ENCODE measurements at places on chromosomes 12 and 14.

- no peak for DNase-seq
Measured at GRCh38 chr14:100619396-100620254, 32.4 kb upstream of the BEGAIN start.

DNA sequence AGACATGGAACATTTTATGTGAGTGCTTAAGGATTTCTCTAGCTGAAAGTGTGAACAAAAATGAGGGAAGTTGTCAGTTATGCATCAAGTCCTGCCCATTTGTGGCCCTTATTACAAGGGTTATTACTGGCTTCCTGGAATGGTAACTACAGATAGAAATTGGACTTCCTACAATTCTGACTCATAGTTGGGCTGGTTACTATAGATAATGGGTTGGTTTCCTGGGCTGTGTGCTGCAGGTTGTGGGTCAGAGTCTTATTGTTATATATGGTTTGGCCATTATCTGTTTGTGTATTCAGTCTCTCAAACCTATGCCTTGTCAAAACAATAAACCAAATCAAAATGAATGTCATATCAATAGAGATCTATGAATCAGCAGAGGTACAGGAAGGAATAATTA lies 313.7 kb downstream of the ADAMTS20 start:
- no peak for DNase-seq

- DNase-seq: no peak
Measured at GRCh38 chr12:52578469-52578868, 4.8 kb upstream of the KRT74 start.

GRCh38 chr12:105916760-105917039 lies 222.1 kb downstream of the NUAK1 start:
- no peak for DNase-seq

DNA sequence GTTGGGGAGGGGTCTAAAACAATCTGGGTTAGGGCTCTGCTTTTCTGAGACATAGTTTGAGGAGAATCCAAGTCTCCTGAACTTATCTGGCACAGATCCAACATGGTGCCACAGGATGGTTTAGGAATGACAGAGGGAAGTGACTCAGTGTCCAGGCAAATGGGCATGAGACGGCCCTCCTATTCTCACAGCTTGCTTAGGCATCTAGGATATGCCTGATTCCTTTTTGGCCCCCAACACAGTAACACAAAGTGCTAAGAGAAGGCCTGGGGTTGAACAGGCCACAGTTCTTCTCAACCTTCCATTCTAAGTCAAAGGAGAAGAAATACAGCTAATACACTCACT lies 117.7 kb downstream of the ZFP36L1 start:
- no peak for DNase-seq

- DNase-seq: no peak
Measured at GRCh38 chr12:75635606-75636444, 124.4 kb upstream of the KRR1 start.

DNA sequence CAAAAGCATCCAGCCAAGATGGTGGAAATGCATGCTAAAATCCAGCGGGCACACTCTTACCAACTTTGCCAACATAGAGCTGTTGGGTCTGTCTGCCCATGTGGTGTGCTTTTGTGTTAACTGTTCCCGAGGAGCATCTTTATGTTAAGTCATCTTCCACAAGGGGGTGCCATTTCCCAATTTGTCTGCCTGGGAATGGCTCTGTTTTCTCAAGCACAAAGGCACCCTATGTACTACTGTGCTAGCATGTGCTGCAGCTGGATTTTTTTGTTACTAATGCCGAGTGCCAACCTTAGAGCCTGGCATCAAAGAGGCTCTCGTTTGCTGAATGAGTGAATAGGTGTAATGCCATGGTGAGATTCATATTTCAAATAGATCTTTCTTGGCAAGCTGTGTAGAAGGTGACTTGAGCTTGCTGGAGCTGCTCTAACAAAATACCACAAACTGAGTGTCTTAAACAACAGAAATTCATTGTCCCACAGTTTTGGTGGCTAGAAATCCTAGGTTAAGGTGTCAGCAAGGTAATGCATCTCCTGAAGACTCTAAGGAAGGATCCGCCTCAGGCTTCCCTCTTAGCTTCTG lies 74.3 kb downstream of the TRHDE start:
- DNase-seq: no peak

DNA sequence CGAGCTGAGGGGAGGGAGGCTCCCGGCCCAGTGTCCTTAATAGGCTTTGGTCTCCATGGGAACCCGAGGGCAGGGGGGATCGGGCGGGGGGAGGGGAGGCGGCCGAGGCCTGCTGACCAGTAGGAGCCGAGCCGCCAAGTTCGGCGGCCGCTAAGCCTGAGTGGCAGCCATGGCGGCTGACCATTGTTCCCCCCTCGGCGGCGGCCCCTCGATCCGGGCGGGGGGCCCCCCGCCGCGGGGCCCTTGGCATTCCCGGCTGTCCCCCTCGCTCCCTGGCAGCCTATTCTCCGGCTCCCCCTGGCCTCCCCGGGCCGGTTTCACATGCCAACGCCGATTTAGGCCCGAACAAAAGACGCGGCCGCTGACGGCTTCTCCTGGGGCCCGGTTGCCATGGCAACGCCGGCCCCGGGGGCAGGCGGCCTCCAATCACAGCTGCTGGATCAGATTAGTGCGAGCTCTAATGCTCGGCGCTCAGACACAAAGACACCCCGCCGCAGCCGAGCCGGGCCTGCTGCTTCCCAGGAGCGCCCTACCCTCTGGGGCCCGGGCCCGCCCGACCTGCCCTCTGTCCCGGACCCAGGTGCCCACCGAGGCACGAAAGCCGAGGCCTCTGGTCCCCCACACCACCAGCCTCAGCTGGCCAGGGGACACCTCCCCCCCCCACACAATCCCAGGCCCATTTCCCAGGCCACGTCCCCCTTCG lies 7.3 kb downstream of the MSI1 start:
- DNase-seq: no peak

DNA sequence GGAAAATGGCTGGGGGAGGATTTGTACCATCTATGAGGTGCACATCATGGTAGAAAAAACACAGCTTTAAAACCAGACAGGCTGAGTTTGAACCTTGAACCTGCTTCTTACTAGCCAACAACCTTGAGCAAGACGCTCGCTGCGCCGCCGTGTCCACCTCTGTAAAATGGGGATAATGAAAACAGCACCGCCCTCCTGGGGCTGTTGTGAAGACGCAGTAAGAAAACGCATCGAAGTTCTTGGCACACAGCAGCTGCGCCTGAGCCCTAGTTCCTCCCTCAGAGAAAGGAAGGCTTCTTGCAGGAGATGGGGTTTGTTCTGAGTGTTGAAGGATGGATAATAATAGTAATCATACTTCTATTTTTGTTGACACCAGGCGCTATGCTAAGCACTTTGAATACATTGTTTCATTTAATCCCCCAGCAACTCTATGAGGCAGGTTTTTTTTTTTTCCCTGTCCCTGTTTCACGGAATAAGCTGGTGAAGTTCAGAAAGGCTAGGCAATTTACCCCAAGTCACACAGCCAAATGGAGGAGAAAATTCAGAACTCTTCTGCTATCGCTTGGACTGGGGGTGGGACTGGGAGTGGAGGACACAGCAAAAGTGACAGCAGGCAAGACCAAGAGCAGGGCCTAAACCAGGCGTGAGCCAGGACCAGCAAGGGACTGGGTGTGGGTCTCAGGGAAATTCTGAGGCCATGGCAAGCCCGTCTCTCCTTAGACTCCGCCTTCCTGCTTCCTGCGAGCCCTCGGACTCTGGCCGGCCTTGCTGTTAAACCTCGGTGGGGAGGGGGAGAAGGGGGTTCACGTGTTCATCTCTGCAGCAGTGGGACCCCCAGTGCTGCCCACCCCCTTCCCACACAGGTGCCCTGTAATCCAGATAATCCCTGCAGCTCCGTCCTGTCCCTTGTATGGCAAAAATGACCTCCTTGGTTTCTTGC lies 97.5 kb downstream of the LRRC74A start:
- DNase-seq: no peak

DNA sequence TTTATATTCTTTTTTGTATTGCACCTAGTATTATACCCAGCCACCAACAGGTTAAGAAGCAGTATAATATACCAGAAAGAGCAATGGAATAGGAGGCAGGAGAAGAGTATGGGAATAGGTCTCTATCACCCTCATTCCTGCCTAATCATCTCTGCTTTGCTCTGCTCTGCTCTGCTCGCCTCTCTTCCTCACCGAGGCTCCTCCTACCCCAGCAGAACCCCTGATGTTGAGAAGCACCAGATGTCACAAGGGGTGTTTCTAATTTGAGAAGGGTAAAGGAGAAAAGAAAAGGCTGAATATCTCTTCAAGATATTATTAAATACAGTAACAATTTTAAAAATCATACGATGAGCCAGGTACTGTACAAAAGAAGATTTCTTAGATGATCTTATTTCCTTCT lies 89.0 kb downstream of the STON2 start:
- no peak for DNase-seq

- no peak for DNase-seq
Measured at GRCh38 chr14:103801459-103801858, 45.9 kb downstream of the PPP1R13B start.

DNA sequence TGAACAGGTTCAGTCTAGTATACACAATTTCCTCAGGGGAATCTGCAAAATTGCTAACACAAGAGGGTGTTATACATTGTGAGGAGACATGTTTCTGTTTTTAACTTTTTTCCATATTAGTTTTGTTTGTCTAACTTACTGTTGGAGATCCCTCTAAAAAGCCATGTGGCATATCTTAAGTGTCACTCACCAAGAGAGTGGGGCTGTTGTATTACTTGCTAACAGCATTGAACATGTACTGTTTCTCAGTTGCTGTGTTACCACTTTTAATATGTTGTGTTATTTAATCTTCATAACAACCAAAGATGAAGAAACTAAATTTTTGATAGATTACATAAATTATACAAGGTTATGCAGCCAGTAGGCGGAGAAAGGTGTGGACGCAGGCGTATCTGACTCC lies 154.3 kb upstream of the NPAS3 start:
- DNase-seq: no peak

GRCh38 chr14:57987596-57988300 lies 121.9 kb upstream of the SLC35F4 start:
- DNase-seq: no peak

DNA sequence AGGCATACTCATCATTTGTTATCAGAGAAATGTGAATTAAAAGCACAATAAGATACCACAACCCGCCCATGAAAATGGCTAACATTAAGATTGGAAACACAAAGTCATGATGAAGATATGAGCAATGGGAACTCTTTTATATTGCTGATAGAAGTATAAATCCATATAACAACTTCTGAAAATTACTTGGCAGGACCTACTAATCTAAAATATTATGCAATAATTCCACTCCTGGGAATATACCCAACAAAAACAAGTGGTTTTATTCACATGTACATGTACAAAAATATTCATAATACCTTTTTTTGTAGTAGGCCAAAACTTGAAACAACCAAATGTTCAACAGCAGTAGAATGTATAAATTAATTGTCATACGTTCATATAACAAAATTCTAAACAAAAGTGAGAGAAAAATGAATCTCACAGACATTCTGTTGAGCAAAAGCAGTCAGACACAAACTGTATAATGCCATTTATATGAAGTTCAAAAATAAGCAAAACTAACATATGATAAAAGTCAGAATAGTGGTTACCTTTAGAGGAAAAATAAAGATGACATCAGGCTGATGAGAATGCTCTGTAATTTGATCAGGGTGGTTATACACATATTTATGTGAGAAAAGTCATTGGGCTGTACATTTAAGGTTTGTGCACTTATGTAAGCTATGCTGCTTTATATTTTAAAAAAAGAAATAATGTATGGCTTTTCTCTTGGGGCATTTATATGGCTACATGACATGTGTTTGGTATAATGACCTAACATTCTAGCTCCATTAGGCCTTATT lies 309.2 kb upstream of the KITLG start:
- DNase-seq: no peak

- no peak for DNase-seq
Measured at GRCh38 chr12:85575120-85576096, 260.8 kb downstream of the RASSF9 start.

- DNase-seq: no peak
Measured at GRCh38 chr14:87271331-87271730, 721.7 kb downstream of the GALC start.

DNA sequence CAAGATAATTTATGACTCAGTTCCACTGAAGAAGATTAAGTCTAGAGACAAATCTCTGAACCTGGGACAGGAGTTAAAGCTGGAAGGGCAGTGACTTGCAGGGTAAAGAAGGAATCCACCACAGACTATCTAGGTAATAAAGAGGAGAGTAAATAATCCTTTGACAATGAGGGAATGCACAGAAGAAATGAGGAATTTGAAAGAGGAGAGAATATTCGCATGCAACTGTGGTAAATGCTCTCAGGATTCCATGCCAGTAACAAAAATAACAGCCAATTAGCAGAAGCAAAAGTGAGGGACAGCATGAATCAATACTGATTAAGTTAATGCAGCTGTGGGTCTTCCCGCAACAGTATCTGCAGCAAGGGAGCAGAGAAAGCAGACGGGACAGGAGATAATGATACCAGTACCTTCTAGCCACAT lies 77.0 kb downstream of the KITLG start:
- no peak for DNase-seq

DNA sequence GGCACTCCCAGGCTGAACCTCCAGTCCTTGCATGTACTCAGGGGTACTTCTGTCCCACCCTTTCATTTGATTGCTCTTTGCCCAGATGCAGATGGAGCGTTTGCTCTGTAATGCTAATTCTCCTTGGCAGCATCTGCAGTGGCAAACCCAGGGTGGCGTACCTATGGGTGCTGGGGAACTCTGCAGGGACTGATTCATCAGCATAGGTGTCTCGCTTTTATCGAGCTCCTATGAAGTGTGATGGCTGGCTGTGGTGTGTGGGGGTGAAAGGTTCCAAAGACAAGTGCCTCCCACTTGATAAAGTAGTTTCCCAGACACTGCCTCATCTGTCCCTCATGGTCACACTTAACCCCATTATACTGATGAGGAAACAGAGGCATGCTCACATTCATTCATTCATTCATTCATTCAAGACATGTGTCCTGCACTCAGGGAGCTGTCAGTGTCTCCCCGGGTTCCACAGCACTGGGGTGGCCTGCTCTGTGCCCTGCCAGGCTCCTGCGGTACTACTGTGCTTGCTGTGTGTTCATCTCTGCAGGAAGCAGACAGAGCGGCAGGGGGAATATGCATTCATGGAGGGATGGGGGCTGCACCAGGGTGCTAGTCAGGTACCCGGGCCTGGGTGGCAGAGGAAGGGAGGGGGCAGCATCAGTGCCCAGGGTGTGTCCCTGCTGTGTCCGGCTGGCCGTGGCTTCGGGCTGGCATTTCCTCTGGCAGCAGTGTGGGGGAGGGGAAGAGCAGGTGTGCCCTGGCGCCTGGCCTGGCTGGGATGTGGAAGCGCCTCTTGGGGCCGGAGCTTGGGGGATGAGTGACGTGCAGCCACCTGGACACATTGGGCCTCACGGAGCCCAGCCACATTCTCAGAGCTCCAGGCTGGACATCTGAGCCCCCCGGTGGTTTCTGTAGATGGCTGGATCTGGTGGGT lies 110.9 kb downstream of the TSPAN9 start:
- no peak for DNase-seq

GRCh38 chr14:63759456-63759855 lies 31.6 kb upstream of the SGPP1 start:
- no peak for DNase-seq

DNA sequence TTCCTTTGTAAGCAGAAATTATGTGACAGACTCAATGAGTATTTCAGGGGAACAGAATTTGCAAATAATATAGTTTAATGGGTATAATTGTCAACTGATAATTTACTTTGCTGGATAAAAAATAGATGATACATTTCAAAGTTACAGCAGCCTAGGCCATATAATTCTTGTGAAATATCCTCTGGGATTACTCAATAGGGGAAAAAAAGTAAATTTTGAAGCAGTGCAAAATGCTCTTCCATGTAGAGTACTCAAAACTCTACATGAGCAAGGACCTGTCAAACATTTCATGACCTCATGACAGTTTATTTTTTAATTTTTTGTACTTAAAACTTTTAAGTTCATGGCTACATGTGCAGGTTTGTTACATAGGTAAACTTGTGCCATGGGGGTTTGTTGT lies 163.3 kb downstream of the DACT1 start:
- no peak for DNase-seq

Data from esophagus squamous epithelium (tissue), 5 donors.